ENCODE measurements at places on chromosomes 3 and 15.

DNA sequence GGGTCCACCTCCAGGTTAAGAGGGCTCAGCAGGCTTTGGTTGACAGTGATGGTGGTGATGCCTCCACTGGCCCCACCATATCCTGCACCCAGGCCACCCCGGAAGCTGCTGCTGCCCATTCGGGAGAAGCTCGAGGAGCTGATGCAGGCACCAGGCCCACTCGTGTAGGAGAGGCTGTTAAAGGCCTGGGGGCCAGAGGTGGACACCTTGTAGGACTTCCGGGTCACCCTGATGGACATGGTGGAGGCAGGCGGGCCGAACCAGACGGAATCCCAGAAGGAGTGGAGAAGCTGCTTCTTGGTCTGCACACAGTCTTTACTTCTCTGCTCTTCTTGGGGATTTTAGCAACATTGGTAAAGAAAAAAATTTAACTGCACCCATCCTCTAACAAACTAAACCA, 65.2 kb upstream of the CDAN1 start:
- no peak for DNase-seq

GRCh38 chr15:99343881-99344551, 92.7 kb downstream of the LRRC28 start:
- DNase-seq = peak; percentile 43

GRCh38 chr3:31354373-31354772, 178.4 kb upstream of the STT3B start:
- DNase-seq = no peak

DNA sequence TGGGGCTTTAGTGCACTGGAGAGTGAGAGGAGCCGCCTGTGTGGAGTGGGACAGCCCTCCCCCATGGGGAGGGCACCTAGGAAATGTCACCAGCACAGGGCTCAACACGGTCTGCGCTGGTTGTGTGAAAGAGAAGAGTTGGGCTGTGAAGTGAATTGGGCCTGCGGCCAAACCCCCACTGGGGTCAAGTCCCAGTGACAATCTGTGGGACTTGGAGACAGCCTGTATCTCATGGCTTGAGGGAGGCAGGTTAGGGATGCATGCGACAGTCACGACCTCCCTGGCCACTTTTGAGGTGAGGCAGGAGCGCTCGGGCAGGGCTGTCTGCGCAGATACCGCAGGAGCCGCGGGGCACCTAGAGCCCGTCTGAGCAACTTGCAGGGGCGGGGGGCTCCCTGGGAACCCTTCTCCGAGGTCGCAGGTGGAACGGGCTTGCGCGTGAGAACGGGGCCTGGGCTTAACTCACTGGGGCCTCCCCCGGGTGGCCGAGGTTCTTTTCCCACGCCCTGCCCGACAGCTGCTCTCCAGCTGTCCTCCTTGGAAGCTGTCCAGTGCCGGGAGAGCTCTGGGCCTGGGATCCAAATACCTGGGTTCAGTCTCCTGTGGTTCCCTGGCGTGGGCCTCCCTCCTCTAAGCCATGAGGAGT, 77.4 kb downstream of the SNRK start:
- no peak for DNase-seq

DNA sequence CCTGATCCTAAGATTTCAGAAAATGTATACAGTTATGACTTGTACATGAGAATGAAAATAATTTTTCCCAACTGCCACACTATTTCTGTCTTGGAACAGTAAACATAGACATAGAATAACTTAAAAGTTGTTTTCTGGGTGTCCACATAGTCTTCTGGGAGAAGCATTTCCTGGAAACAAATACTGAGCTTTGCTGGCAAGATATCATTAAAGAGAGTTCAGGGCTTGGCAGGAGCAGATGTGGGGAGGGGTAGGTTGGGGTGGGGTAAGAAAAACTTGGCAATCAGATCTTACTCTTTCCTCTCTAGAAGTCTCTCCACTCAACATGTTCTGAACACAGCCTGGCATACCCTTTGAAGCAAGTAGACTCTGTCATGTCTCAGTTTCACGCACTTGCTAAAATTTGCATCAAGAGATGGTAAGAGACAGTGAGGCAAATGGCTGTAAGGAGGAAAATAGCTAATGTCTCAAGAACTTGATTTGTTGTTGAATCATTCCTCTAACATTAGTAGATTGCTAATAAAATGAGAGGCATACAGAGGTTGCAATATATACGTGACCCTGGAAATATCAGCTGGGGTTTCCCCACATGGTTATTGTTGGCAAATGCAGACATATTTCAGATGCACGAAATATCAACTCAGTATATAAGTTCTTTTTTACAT, 27.3 kb upstream of the ABI3BP start:
- DNase-seq = no peak

Measured in ELF-1 (cell line).